ENCODE measurements at places on chromosomes 6 and 20. TPM values are rescaled to one million over a fixed set of nuclear protein-coding genes. Genes with fewer than 3 reads are reported as not detected.

AIF1 gene
- 16.3 TPM for total RNA-seq

LGSN gene
- 0.08 TPM for total RNA-seq

COL9A1 gene
- total RNA-seq = not detected

RUNX2 gene
- total RNA-seq = 1.9 TPM

SLC22A23 gene
- total RNA-seq = 3.8 TPM

FAM209B gene
- 0.31 TPM for total RNA-seq

TRIM31 gene
- not detected for total RNA-seq

TUBB2B gene
- total RNA-seq = 3.6 TPM

SLC22A16 gene
- 0.50 TPM for total RNA-seq

CAGE1 gene
- total RNA-seq = not detected

GSTA1 gene
- total RNA-seq = 143 TPM

MACROD2 gene
- total RNA-seq = 8.0 TPM

GABRR1 gene
- total RNA-seq = not detected

GRM4 gene
- total RNA-seq = 0.15 TPM

SPEF1 gene
- not detected for total RNA-seq

SLC24A3 gene
- total RNA-seq = 18.6 TPM

GRCh38 chr6:36377594-36377993 lies 9.9 kb downstream of the ETV7 start:
- DNase-seq = no peak

DNA sequence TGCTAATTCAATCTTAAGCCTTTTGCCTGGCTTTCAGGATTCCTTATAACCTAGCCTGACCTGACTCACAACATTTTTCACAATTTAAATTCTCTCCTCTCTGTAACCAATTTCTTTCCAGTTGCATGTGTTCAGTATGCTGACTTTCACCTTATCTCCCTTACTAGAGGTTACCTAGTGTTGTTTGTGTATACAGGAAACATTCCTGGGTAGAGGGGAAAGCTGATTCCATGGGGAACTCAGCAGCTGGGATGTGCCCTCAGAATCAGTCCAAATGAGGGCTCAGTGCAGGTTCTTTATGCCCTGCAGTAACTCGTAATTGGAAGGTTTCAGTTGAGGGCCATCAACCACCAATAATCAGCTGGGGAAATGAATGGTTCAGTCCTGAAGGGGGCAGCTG lies 18.5 kb downstream of the PKIB start:
- no peak for DNase-seq

DNA sequence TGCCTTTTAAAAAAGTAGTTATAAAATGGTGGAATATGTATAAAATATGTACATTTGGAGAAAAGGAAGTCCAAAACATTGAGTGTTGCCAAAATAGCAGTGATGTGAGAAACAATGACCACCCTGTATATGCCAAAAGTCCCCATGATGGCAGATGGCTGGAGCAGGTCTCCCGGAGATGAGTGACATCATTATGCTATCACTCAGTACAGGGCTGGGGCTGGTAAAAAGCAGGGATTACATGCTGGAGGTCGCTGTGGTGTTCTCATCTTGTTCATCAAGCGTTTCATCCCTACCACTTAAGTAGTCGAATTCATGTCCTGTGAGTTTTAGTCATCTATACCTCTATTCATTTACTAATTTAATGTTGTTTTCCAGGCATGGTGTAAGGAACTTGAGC lies 315.3 kb upstream of the SLC35B3 start:
- DNase-seq = no peak

DNA sequence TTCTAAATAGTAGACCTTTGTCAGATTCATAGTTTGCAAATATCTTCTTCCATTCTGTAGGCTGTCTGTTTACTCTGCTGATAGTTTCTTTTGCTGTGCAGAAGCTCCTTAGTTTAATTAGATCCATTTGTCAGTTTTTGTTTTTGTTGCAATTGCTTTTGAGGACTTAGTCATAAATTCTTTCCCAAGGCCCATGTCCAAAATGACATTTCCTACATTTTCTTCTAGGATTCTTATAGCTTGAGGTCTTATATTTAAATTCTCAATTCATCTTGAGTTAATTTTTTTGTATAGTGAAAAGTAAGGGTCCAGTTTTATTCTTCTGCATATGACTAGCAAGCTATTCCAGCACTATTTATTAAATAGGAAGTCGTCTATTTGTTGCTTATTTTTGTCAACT lies 287.0 kb downstream of the PACRG start:
- DNase-seq = no peak

- DNase-seq = no peak
Measured at GRCh38 chr6:5012519-5012918, 8.7 kb upstream of the RPP40 start.

DNA sequence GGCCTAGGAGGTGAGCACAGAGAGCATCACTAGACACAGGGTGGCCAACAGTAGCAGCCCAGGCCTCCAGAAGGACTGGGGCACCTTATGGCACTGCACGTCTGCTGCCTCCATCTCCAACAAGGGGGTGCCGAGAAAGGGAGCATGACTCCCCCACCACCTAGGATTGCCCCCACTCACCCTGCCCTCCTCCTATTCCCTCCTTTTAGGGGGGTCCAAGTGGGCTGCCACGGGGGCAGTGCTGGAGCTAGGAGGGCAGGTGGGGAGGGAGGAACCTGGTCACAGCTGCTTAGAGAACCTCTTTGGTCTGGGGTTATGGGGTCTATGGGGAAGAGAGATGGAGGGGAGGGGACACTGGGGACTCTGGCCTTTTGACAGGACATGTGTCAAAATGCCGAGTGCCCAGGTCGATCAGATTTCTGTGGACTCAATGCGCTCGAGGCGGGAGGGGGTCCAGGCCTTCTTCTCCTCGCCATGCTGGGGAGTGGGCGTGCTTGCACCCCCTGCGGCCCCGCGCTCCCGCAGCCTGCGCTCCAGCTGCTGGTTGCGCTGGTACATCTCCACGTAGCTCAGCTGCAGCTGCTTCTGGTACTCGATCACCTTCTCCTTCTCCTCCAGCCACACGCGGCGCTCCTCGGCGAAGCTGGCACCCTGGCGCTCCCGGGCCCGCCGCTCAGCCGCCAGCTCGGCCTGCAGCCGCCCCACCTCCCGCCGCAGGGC lies 4.5 kb upstream of the FASTKD5 start:
- DNase-seq = no peak

GRCh38 chr6:154580397-154581135 lies 70.1 kb upstream of the CNKSR3 start:
- no peak for DNase-seq

GRCh38 chr20:17965042-17965697 lies 3.4 kb downstream of the SNX5 start:
- no peak for DNase-seq

DNA sequence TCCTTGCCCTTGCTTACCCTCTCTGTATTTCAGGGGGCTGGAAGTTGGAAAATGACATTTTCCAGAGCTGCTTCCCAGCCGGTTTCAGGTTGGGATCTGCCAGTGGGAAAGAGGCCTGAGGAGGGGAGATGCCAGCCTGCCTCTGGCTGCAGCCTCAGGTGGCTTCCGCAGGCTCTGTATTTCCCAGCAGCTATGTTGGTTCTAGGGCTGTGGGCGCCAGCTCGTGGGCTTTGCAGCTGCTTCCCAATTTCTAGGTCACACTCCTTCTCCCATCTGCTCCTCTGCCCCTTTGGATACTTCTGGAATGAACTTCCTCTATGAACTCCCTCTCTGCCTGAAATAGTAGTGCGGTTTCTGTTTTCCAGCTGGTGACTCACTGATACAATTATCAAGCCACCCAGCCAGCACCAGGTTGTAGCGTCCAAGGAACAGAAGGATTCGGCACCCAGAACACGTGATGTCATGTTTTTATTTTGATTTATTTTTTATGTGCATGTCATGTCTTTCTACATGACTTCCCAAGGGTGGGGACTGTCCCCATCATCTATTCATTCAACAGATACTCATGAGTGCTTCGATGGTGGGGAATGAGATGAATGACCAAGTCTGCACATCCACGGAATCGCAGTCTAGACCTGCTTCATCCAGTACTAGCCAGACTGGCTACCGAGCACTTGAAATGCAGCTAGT lies 38.0 kb downstream of the TGM2 start:
- DNase-seq = no peak

- DNase-seq = no peak
Measured at GRCh38 chr6:167219967-167220512, 62.3 kb upstream of the GPR31 start.

GRCh38 chr6:31096656-31097055 lies 15.7 kb downstream of the C6orf15 start:
- no peak for DNase-seq

DNA sequence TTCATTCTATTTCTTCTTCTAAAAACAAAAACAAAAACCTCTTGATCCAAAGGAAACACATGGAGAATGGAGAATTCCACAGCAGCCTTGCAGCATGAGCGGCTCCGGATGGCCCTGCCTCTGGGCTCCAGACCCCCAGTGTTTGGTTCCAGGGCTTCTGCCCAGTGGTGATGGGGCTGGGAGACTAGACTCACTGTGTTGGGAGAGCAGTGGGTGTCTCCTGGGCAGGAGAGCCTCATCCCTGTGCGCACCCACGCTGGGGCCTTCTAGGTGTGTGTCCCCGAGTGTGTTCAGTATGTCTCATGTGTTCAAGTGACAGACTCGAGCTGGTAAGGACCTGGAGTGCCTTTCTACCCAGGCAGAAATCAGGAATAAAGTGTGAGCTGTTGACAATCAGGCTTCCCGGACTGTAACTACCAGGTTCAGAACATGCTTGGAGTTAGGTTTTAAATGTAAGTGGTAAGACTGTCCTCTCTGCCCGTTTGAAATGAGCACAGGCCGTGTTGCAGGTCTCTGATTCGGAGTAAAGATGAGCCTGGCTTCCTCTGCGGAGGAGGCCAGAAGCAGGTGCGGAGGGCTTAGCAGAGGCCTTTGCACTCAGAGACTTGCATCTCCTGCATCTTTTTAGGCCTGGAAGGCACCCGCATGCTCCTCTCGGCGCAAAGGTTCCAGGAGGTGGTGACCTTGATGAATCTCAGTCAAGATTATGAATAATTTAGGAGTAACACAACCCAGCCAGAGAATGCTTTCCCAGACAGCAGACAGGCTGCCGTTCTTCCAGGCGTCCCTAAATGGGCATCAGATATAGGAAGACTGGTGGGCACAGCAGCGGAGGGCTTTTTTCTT lies 253.6 kb downstream of the CDH26 start:
- no peak for DNase-seq

DNA sequence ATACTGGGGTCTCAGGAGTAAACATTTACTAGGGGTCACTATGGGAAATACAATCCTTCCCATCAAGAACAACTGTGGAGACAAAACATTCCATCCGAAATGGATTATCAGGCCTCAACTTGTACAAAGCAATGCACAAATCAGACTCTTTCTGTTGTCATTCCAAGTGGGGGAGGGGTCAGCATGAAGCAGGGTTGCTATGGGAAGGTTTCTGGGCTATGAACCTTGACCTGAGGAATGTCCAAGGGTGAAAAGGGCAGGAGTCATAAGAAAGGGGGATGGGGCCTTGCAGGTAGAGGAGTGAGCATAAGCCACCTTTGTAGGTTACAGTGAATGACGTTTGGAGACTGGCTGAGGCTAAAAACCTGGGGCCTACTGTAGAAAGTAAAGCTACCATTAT lies 3.1 kb downstream of the METTL24 start:
- no peak for DNase-seq

DNA sequence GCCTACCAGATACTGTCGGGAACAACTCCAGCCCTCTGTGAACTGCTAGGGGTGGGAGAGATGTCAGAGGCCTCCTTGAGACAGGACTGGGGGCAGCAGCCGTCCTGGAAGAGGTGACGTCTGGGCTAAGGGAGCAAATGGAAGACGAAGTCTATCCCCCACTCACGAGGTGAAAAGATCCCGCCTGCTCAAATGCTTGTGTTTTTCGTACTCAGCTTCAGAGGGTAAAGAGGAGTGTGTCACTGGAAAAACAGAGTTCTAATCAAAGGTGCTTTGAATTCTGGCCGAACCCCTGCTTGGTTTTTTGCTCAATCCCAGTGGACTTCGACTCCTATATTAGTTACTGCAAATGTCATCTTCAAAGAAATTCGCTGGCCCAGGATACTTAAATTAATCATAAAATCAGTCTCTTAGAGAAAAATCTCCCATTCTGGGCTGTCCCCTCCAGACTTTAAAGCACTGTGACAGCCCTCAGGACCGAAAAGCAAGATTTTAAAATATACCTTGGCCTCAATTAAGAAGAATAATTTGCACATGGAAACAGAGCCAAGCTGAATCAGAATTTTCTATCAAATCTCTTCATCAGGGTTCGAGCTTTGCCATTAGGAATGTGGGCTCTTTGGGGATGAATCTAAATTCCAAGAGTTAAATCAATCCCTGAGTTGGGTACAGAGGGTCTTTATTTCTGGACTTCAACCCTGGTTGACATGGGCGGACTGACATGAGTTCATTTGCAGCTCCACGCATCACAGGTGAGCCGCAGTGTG lies 61.8 kb upstream of the AFDN start:
- no peak for DNase-seq

DNA sequence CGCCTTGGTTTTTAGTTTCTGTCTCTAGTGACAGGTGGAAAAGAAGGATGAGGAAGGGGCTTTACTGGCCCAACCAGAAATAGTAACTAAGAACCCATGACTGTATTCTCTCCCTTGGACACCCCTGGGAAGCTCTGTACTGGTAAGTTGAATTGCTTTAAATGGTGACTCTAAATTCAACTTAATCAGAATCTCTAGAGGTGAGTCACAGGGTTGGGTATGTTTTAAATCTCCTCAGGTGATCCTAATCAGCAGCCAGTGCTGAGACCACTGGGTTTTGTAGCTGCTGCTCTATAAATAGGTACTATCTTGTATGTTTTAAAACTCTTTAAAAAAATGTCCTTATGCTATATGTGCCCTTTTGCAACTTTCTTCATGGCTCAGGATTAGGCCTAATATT lies 314.0 kb upstream of the ECI2 start:
- no peak for DNase-seq

DNA sequence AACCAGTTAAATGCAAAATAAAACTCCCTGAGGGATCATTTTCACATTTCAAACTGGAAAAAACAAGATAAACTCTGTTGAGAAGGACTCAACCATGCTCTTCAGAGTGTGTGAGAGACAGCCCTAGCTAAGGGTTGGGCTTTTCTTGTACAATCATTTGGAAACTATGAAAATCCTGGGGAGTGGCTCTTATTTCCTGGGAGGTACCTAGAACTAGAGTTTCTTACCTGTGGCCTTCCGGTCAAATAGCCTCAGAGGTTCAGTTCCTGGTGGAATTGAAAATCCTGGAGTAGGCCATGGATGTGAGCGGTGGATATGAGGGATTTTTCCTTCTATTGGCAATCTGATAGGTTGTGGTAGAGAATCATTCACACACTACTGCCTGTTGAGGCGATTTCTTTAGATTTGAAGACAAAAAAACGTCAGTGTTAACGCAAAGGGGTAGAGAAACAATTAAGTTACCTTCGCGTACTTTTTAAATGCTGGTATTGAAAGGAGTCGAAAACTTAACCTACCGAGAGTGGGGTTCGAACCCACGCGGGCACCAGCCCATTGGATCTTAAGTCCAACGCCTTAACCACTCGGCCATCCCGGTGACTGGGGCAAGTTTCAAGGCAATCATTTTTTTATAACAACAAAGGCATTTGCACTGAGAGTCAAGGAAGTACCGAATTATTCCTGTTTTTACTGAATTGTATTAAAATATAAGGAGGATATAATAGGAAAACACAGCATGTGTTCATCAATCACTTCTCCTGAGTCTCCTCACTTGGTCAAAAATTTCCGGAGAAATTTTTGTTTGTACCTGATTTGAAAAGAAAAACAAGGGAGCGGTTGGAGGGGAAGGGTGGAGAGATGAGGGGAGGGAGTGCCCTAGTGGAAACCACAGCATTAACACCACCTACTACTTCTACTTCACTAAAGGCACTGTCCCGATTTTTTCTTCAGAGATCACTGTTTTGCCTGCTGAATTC lies 191.3 kb downstream of the OR2B2 start:
- DNase-seq = no peak

Measured in ovary (tissue), 10 donors.